ENCODE measurements at places on chromosomes 12 and 14. TPM values are rescaled to one million over a fixed set of nuclear protein-coding genes. Genes with fewer than 3 reads are reported as not detected.

The LRFN5 gene
- 1.3 TPM for total RNA-seq

The GALNT8 gene
- total RNA-seq, result not detected

The MUCL1 gene
- total RNA-seq, result not detected

The ADAM21 gene
- 1.4 TPM for total RNA-seq

The LRP1-AS gene
- total RNA-seq, result not detected

The ARMH4 gene
- 2.1 TPM for total RNA-seq

The RDH11 gene
- 112 TPM for total RNA-seq

The KMT2D gene
- total RNA-seq, result 21.1 TPM

The ARHGEF40 gene
- total RNA-seq, result 38.1 TPM

The RD3L gene
- not detected for total RNA-seq

Data from cardiac atrium fibroblast (primary cell).